Stimulated activated CD4-positive, alpha-beta T cell treated with anti-CD3 and anti-CD28 coated beads, TNF-alpha, amount 100 ng/mL, for 48 hours (primary cell): ENCODE measurements at places on chromosomes 13 and 19.

DNA sequence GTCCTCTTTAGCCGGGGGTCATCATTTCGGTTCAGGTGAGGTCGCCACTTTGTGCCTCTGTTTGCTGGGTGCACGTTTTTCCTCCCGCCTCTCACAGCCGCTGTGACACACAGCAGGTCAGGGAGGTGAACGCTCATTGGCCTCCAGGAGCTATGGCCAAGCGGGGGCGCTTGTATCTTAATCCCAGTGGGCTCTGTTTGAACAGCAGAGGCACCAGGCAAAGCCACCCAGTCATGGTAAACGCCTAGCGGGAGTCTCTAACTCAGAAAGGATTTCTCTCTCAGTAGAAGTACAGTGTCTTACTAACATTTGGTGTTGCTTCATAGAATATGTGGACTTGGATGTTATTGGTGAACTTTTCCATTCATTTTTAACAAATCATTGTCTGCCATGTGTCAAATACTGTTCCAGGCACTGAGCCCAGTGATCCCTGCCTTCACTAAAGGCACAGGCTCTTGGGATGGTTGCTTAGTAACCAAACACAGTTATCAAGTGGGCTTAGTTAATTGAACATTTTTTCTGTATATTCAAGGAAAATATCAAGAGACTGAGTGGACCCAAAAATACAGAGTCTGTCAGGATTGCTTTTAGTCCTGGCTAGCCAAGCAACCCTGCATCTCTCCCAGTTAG is 186.7 kb downstream of the STK24 start:
- DNase-seq, result no peak

DNA sequence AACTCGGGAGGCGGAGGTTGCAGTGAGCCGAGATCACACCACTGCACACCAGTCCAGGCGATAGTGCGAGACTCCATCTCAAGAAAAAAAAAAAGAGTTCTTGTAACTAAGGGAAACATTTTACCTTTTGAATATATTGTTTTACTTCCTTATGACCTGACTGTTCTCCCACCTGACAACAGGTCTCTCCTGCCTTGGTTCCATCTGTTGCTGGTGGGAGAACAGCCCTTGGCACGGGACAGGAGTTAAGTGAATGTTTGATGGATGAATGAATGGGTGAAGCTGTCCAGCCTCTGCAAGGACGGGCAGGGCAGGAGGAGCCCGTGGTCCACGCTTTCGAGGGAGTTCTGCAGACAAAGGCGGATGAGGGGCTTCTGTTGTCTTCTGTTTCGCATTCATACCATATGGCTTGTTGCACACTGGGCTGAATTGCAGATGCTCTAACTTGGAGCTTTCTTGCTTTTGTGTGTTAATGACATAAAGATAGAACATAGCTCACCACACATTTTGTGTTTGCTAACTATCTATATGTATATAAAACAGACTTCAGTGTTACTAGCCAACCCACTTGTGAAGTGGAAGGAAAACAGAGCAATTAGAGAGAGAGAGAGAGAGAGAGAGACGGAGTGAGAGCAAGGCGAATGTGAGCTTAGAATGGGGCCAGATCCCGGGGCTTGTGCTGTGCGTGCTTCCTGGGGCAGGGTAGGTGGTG is 16.2 kb upstream of the CCNE1 start:
- no peak for DNase-seq

DNA sequence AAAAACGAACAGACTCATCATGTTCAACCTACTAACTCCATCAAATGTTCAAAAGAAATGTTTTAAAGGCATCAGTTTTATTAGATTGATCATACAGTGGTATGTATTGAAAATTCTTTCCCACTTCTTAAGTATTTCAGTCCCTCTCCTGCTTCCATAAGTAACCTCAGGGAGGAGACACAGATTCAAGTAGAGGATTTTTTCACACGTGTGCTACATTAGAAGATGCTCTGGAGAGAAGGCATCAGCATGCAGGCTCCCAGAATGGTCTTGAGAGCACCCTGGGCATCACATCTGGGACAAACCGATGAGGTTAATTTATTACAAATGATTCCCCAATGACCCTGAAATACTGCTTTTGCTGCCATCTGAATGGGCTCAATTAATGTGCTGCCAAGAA is 3.6 kb downstream of the GPR12 start:
- no peak for DNase-seq

DNA sequence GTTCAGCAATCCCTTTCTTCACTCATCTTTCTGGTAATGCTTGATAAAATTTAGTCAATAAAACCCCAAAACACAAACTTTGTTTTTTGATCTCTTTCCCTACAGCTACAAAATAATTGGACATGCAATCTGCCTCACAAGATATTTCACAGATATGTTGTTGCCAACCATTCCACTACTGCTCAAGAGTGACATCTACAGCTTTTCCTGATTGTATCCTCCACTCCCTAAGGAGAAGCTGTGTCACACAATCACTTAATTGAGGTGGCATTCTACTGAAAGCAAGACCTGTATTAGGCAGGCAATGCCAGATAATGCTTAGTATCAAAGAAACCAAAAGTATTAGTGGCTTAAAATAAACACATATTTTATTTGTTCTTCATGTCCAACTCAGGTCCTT is 1646.2 kb upstream of the SPRY2 start:
- no peak for DNase-seq

DNA sequence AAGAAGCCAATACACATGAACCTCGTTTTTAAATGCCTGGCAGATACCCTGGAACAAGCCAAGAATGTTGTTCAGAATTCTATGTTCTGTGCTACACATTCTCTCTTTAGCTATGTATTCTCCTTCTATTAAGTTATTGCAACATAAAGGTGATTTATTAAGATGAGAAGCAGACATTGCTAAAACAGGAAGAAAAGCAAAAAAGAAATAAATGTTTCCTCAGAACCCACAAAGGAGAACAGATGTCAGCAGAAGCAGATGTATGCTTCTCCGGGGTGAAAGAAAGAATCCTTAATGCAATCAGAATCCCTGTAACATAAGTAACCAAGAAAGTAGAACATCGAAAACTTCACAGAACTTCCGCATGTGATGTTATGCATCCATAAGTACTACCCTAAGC is 302.9 kb downstream of the DCT start:
- DNase-seq, result no peak

DNA sequence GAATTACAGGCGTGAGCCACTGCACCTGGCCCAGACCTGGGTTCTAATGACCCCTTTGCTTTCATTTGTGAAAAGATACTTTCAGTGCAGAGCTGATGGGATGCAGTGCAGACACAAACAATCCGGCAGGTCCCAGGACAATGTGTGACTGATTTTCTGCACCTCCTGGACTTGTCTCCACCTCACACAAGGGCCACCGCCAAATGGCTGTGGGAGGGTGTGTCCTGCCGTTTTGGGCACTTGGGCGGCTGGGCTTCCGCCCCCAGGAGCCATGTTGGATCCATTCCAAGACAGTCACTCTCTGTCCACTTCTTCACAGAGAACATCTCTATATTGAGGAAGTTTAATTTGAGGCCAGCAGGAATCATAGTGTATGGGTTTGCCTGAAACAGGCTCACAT is 112.3 kb upstream of the ZNF507 start:
- DNase-seq, result no peak

DNA sequence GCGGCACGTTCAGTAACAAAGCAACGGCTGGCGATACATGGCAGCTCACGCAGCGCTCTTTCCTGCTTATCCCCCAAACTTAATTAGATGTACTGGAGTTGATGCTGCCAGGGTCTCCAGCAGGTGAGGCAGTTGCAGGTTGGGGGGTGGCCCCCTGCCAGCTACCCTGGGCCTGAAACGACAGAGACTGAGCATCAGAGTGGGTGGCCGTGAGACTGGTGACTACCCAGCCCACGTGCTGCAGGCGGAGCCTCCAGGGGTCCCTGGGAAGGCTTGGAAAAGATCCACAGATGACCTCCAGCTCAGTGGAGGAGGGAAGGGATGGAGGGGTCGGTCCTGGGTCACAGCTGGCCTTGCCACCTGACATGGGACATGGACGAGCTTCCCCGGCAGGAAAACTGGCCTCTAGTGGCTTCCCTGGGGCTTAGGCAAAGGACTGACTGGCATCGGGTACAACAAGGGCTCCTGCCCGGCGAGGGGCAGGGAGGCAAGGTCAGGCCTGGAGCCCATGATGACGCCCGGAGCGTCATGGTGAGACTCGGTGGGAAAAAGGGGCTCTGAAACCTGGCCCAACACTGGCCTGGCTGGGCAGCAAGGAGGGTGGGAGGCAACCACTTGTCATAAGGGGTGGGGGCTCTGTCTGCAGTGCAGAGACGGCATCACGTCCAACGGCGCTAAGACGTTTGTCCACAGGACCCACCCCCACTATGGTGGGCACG is 24.0 kb downstream of the CILP2 start:
- DNase-seq, result no peak

GRCh38 chr13:67554746-67555452 is 324.8 kb upstream of the PCDH9 start:
- DNase-seq, result no peak

- no peak for DNase-seq
Observed at GRCh38 chr13:23074075-23074828, 106.5 kb upstream of the SGCG start.

DNA sequence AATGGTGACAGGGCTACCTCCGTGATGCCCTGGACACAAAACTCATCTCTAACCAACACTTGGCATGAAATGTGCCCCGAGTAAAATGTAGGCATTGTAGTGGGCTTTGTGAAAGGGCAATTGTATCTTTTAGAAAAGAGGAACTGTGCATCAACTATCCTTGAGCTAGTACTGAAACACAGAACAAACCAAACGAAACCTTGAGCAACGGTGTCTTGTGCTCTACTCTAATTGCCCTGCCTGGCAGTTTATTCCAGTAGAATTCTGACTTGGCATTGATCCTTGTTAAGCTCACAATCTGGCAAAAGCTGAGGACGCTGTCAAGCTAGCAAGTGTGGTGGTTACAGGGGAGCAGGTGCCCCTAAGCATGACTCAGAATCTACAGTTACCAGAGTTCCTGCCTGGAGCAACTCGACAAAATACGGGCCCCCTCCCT is 707.1 kb upstream of the SPRY2 start:
- no peak for DNase-seq

DNA sequence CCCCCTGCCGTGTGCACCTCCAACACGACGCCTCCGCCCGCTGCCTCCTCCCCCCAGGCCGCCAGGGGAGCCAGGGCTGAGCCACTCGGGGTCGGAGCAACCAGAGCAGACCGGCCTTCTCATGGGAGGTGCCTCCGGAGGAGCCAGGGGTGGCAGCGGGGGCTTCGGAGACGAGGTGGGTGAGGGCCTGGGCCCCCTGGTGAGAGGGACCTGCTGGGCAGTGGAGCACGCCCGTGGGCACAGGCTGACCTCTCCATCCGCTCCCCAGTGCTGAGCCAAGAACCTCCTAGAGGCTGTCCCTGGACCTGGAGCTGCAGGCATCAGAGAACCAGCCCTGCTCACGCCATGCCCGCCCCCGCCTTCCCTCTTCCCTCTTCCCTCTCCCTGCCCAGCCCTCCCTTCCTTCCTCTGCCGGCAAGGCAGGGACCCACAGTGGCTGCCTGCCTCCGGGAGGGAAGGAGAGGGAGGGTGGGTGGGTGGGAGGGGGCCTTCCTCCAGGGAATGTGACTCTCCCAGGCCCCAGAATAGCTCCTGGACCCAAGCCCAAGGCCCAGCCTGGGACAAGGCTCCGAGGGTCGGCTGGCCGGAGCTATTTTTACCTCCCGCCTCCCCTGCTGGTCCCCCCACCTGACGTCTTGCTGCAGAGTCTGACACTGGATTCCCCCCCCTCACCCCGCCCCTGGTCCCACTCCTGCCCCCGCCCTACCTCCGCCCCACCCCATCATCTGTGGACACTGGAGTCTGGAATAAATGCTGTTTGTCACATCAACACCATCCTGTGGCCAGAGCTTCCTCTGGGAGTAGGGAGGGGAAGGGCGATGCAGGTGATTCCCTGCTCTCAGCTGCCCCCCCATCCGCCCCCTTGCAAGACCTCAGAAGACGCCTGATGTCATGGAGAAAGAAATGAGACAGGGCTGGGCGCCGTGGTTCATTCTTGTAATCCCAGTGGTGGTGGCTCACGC is 12.0 kb downstream of the BCAM start:
- no peak for DNase-seq

DNA sequence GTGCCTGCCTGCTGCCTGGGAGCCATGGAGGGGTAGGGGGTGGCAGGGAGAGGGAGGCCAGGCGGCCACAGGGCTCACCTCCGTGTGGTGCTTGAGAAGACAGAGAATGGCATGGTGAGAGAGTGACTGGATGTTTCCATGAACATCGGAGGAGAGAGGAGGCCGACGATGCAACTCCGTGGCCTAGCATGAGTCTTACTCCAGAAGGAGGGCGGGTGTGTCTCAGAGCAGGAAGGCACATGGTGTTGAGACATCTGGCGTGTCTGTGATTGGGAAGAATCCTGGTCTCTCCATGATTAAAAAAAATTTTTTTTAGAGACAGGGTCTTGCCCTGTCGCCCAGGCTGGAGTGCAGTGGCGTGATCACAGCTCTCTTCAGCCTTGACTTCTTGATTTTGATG is 5.1 kb downstream of the IRGC start:
- DNase-seq, result no peak

- DNase-seq, result no peak
Observed at GRCh38 chr13:65063753-65064152, 2166.4 kb downstream of the PCDH9 start.

DNA sequence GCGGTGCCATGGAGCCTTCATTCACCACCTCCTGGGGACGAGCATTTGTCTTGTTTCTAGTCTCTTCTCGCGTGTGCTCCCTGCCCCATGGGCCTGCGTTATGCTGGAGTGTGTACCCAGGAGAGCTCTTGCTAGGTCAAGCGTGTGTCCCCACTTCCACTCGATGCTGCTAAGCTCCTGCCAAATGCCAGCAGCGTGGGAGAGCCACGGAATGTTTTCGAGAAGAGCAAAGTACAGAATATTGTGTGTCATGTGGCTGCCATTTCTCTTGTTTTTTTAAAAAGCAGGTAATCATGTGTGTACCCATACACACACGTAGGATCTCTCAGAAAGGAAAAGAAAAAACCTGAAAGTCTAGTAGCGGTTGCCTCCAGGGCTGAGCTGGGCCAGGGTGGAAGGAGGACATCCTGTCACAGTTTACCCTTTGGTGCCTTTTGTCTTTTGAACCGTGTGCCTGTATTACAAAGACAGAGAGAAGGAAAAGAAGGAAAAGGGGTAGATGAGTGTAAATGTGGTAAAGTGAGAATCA is 28.6 kb downstream of the PAK4 start:
- no peak for DNase-seq

DNA sequence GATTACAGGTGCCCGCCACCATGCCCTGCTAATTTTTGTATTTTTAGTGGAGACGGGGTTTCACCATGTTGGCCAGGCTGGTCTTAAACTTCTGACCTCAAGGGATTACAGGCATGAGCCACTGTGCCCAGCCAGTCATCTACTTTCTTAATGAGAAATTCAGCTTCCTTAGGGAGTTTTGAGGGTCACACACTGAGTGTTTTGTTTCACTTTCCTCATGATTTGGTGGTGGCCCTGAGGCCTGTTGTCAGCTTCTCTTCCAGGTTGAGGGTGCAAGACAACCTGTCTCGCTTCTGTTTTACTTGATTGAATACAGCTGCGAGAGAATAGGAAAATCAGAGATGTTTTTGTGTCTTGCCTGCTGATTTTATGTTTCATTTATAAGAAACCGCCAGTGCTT is 9.9 kb downstream of the FRY start:
- DNase-seq, result no peak
